ENCODE measurements at places on chromosomes 3 and 15. TPM values are rescaled to one million over a fixed set of nuclear protein-coding genes. Genes with fewer than 3 reads are reported as not detected.

The LINGO1 gene
- total RNA-seq = not detected

The CISH gene
- 2.8 TPM for total RNA-seq

The SUSD5 gene
- 0.33 TPM for total RNA-seq

The STXBP5L gene
- total RNA-seq = not detected

The MYZAP gene
- 1.0 TPM for total RNA-seq

The ROPN1 gene
- 0.92 TPM for total RNA-seq

The ALPK3 gene
- total RNA-seq = 0.33 TPM

The MESP2 gene
- not detected for total RNA-seq

The SLC22A13 gene
- 0.67 TPM for total RNA-seq

The GLDN gene
- not detected for total RNA-seq

The RPS27L gene
- 40.5 TPM for total RNA-seq

The CD86 gene
- 9.6 TPM for total RNA-seq
